Glomerular endothelial cell (primary cell): ENCODE measurements at places on chromosomes 5 and 9.
A peak's percentile ranks its signal among the peaks of the same experiment; 100 is the strongest.

DNA sequence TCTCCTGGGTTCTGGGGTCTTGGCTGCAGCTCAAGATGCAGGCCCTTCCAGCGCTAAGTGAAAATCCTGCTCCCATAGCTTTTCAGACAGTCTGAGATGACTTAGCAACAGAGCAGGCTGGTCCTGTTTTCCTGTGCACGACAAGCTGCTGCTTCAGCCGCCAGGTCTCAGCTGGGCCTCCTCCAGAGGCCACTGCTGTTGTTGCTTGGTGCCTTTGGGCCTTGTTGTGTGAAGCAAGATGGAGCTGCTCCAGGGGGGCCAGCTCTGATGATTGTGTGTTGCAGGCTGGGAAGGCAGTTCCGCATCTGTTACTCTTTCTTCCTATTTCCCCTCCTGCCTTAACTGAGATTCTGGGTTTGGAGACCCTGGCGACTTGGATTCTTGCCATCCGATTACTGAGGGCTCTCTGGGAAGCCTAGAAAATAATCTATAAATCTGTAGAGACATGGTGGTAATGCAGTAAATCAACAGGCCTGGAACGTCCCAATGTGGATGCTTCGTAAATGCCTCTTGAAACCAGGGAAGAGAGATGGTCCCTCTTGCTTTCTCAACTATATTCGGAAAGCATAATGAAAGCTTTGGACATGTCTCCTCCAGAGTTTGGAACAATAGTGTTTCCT lies 3.2 kb downstream of the MAP1B start:
- DNase-seq: no peak

DNA sequence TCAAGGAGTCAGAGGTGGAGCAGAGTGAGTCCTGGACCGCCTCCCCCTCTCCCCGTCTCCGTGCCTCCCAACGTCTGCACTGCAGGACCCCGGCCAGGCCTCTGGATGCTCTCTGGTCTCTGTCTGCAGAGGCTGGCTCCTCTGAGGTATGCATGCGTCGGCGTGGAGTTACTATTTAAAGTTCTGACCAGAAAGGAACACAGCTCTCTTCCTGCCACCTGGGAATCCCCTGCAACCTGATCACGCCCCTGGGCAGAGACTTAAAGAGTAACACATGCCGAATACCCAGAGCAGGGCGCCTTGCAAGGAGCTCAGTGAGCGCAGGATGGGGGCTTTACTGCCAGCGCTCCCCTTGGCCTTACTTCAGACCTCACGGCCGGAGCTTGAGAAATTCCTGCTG lies 16.0 kb downstream of the ANXA6 start:
- DNase-seq: no peak

DNA sequence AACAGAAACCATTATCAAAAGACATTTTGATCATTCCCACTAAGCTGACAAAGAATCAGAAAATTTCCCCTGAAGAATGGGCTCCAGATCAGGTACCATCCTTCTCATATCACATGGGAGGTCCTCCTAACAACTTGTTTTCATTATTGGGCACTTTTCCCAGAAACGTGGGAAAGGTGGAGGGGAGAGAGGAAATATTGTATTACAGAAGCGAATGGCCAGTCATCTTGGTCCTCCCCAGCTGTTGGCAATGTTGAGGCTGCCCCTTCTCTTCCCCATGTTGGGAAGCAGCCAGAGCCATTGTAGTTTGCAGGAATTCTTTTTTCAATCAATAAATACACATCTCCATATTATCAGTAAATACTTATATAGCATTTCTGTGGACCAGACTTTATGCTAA lies 126.2 kb upstream of the ZNF608 start:
- DNase-seq: no peak

DNA sequence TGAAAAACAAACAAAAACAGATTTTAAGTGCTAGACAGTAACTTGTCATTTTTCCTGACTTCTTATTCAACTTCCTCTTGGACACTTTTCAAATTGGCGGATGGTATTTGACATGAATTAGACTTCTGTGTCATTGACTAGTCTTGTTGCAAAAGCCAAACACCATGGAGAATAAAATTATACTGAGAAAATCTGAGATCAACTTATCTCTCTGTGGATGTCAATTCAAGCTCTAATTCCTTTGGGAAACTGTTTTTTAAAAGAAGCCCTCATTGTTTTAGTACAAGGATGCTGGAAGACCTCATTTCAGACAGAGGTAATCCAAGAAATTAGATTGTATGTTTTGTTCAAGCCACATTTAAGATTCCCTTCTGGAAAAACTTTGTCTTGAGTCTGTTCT lies 831.0 kb downstream of the SEMA5A start:
- no peak for DNase-seq

- DNase-seq: no peak
Observed at GRCh38 chr9:88429595-88430430, 41.6 kb downstream of the SPIN1 start.

GRCh38 chr5:120644516-120644915 lies 180.4 kb downstream of the PRR16 start:
- no peak for DNase-seq

DNA sequence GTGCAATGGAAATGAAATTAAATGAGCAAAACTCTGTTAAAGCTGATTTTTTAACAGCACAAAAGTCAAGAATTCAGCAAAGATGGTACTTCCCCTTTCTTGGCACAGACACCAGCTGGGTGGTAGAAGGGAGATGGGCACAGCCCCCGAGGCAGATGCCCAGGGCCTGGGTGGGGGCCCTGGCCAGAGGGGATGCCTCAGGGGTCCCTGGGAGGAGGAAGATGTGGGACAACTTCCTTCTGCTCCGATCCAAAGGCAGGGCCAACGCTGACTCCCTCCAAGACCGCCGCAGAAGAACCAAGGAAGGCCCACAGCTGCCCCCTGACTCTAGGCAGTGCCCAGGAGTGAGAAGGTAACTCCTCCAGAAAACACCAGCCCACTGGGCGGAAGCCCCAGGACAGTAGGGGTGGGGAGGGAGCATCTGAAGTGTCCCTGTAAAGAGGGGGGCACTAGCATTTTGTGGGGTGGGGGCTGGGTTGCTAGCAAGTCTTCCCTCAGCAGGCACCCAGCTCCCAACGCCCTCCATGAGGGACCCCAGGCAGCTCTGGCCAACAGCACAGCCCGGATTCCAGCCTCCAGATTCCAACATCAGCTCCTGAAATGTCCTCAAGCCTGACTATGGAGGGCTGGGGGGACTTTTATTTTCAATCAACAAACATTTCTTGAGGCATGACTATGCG lies 4.9 kb downstream of the NACC2 start:
- DNase-seq: no peak

GRCh38 chr9:131480258-131480657 lies 22.5 kb upstream of the POMT1 start:
- no peak for DNase-seq

- no peak for DNase-seq
Observed at GRCh38 chr9:98040212-98040611, 16.3 kb upstream of the NANS start.

DNA sequence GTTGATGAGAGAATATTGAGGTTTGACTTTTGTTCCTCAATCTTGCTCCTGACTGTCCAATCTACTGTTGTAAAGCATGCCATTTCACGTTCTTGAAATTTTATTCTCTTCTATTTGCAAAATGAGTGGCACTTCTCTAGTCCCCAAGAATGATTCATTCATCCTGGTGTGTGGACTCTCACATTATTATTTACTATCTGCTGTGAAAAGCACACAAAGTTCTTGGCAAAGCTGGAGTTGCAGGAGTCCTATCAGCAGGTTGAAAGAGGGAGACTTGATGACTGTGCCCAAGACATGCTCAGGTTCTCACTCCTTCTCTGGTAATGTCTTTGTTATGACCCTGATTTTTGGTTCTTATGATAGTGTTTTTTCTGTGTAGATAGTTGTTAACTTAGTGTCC lies 382.6 kb downstream of the DMRTA1 start:
- no peak for DNase-seq

- no peak for DNase-seq
Observed at GRCh38 chr5:167634432-167634831, 657.0 kb upstream of the WWC1 start.

DNA sequence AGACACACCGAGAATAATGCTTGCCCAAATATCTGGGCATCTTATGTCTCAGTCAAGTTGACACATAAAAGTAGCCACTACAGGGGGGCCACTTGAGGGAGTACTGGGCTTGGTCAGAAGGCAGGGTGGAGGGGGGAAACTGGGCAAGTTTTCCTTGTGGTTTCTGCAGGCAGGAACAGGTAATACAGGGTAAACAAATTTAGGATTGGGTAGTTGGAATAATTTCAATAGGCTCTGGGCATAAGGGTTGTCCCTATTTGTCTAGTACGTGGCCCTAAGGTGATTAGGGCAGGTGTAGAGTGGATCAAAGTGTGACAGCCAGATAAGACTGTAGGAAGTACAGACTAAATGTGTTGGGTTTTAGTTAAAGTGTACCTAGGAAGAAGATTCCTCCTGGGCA lies 353.1 kb downstream of the TLE4 start:
- DNase-seq: no peak

GRCh38 chr5:123708074-123708806 lies 196.3 kb downstream of the CSNK1G3 start:
- DNase-seq: no peak

DNA sequence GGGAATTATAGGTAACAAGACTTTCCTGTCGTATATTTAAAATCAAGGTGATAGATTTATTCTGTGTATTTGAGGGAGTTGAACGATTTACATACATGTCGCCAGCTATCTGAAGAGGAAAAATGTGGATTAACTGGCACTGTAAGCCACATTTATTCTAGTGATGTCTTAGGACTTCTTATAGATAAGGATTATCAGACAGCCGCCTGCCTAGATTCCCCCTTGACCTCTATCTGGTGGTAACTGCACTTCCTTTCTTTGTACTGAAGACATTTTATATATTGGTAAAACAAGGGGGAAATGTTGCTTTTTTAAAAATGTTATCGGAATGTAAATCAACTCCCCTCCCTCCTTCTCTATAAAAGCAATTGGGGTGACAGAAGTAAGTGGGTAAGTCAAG lies 39.3 kb upstream of the F2RL2 start:
- no peak for DNase-seq

DNA sequence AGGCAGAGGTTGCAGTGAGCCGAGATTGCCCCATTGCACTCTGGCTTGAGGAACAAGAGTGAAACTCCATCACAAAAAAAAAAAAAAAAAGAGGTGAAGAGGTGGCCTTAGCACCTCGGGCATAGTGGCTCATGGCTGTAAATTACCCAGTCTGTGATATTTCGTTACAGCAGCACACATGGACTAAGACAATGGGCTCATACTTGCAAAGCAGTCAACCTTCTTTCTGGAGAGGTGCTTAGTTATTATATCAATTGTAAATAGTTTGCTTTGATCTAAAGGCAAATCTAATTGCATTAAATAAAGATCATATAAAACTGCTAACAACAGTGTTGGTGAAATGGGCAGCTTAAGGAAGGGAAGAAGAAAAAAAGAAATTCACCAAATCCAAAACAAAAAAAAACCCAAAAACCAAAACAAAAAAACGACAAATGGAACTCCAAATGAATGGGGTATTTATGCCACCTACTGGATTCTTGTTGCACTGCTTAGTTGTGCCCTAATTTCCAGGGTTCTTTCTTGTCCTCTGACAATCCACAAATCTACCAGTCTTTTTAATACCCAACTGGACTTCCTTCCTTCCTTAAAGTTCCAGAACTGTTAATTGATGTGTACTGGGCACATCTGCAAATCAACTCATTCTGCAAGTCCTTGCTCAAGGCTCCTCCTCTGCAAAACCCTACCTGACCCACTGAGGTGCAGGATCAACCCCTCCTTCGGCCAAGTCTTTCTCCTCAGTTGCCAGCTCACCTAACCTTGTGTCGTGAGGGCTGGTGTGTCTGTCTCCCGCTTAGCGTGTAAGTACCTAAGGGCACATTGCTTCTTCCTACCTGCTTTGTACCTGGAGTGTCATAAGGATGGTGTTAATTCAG lies 35.0 kb upstream of the DMRT1 start:
- peak; percentile 42 for DNase-seq

DNA sequence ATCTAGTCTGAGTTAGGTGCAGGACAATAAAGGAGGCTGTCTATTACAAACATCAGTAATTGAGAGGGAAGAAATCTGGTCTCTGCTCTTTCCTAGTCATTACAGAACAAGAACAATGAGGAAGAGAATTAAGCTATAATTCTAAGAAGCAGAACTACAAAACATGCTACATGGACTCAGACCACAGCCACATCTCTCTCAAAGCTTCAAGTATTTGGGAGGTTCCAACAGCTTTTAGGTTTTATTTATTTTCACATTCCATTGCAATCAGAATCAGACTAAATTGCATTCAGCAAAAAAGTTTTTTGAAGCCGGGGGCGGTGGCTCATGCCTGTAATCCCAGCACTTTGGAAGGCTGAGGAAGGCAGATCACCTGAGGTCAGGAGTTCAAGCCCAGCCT lies 1.1 kb upstream of the GRPEL2 start:
- no peak for DNase-seq

DNA sequence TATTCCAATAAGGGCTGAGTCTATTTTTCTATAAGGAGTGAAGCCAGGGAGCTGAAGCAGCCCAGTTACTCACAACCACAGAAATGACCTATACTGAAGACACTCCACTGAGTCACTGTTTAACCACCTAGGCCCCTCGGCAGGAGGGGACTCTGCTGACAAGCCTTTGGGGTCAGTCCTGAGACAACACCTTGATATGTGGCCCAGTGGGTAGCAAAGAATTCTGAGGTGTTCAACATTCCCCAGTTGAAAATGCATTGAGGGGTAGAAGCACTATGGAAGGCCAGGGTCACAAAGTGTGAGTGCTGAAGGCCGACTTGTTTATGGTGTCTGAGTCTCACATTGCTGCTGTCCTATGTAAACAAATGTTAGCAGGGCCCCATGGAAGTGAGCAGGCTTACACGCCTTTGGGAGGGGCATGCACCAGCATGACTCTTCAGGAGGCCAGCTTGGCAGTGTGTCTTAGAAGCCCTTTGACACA lies 112.6 kb upstream of the NFIL3 start:
- DNase-seq: no peak

- DNase-seq: no peak
Observed at GRCh38 chr5:41252036-41252435, 38.7 kb upstream of the C6 start.

GRCh38 chr9:138105561-138106505 lies 228.3 kb downstream of the CACNA1B start:
- DNase-seq: no peak

DNA sequence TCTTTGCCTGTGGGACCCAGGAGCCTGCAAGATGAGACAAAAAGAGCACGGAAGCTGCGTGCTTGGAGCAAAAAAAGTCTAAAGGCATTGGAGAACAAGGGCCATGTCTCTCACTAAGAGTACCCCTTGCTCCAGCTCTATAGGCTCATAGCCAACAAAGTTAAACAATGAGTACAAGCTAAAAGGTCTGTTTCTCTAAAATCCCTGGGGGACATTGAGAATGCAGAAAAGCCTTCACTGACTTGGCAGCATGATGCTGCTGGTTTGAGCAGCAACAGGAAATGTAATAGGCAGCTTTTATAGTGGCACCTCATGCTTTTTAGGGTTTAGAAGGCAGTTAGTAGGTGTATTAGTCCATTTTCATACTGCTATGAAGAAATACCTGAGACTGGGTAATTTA lies 287.5 kb downstream of the SMARCA2 start:
- DNase-seq: no peak

- DNase-seq: no peak
Observed at GRCh38 chr9:17556255-17556654, 22.6 kb upstream of the SH3GL2 start.

- DNase-seq: no peak
Observed at GRCh38 chr5:109990723-109991359, 301.1 kb downstream of the MAN2A1 start.

GRCh38 chr9:96219026-96219899 lies 82.7 kb downstream of the HSD17B3 start:
- DNase-seq: no peak

- DNase-seq: no peak
Observed at GRCh38 chr5:164650427-164650826, 1145.0 kb downstream of the MAT2B start.

- DNase-seq: no peak
Observed at GRCh38 chr9:125433461-125434011, 171.9 kb downstream of the GAPVD1 start.

GRCh38 chr9:81145331-81145963 lies 543.9 kb downstream of the TLE1 start:
- no peak for DNase-seq
